Stimulated activated CD8-positive, alpha-beta memory T cell treated with anti-CD3 and anti-CD28 coated beads, Interleukin-4, amount 100 ng/mL, for 4 hours (primary cell): ENCODE measurements at places on chromosomes 12 and 14.

DNA sequence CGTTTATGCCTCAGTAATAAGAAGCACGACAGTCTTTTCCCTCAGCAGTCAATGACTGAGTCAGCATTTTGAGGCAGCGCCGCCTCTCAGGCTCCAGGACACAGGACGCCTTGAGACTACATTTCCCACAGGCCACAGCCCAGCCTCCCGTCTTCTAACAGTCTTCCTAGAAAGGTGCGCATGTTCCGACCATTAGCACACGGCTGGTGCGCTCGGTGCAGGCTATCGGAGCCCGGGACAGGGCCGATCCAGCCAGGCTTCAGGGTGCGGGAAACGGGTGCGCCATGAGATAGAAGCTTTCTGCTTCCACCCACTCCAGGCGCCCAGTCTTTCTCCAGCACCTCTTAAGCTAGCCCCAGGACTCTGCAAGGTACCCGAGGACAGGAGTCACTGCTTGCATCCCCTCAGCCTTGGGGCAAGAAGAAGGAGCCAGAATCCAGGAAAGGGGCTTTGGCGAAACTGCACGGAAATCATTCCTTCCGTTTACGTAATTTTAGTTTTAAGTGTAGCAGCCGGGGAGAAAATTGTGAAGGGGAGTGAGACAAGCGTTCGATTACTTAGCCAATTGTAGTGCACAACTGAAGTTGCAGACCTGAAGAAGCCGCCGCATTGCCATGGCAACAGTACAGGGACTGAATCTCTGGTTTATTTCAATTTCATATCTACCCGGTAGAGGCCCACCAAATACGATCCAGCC is 54.0 kb downstream of the ZNF641 start:
- DNase-seq = peak; percentile 16

GRCh38 chr14:61620130-61620946 is 75.0 kb upstream of the HIF1A start:
- no peak for DNase-seq

DNA sequence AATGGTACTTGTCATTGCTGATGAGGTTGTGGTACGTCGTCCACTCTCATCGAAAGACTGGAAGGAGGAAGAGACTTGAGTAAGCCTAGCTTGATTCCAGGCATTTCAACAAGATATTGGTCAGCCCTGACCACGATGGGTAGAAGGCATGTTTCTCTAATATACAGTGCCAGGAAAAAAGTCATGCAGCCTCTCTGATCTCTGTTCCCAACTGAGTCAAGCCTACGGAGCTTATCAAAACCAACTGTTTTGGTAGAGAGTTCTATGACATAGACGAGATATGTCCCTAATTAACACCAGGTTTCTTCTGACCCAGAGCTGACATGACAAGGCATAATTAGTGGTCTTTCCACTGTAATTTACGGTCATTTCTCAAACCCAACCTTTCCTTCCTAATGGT is 58.5 kb downstream of the NIN start:
- no peak for DNase-seq

GRCh38 chr12:117240081-117240755 is 49.9 kb upstream of the FBXO21 start:
- no peak for DNase-seq

GRCh38 chr12:97229004-97229403 is 233.6 kb upstream of the RMST start:
- DNase-seq = no peak

GRCh38 chr12:10196210-10196609 is 16.5 kb upstream of the GABARAPL1 start:
- no peak for DNase-seq

DNA sequence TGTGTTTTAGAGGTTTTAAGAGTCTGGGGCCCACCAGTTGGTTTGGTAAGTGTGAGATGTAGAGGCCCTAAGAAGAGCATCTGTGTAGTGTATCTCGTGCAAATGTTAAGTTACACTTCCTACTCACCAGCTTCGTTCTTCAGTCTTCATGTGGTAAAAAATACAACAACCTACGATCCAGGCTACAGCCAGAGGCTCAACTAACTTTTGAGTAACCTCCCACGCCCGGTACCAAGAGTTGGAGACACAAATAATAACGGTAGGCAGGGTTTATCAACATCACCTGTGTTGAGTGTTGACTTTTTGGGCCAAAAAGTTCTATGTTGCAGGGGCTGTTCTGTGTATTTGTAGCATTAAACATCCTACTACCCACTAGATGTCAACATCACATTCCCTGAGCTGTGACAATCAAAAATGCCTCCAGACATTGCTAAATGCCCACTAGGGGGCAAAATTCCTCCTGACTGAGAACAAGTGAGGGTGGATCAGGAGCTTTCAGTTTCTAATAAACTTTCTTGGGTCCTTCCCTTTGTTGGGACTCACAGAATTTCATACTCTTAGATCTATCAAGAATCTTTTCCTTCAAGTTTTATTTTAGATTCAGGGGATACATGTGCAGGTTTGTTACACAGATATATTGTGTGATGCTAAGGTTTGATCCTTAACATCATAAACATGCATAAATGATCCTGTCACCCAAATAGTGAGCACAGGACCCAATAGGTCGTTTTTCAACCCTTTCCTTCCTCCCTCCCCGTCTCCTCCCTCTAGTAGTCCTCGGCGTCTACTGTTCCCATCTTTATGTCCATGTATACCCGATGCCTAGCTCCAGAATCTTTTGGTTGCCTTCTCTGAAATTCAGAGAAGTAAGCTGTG is 94.7 kb downstream of the SLC2A13 start:
- no peak for DNase-seq

- DNase-seq = no peak
Measured at GRCh38 chr12:116672010-116672409, 65.9 kb downstream of the SPRING1 start.

- no peak for DNase-seq
Measured at GRCh38 chr14:37709419-37710195, 114.2 kb downstream of the TTC6 start.

- DNase-seq = no peak
Measured at GRCh38 chr14:95477411-95478269, 38.8 kb downstream of the SYNE3 start.

DNA sequence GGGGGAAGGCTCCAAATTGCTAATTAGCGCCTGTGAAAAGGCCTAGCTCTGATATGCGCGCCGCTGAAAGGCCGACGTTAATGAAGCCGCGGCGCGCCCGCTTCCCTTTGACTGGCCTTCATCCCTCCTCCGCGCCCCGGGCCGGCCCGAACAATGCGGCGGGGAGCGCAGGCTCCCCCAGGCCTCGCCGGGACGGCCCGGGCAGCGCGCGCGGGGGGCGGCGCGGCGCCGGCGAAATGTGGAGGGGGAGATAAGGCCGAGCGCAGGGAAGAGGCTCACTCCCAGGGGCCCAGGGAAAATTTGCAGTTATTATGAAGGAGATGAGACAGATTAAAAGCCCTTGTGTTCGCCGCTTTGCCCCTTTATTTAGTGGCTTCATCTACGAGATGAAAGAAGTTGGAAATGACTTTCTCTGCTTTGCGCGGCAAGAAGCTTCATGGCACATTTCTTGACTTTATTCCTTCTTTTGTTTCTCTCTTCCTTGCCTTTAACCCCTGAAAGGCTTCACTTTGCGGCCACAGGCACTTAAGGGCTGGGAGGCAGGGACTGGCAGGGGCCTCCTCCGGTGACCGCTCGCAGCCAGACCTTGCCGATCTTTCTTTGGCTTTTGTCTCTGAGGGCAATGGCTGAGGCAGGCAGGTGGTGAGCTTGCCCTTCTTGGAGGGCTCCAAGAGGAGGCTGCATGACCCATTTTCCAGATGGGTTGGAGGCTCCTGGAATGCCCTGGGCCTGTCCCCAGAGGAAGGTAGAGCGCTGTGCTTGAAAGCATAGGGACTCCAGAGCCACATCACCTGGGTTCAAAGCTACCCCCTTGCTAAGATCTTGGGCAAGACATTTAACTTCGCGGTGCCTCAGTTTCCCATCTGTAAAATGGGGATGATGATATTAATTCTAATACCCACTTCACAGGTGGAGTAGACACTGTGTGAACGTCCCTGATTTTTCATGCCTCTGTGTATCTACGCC is 12.7 kb upstream of the GPATCH2L start:
- DNase-seq = no peak

DNA sequence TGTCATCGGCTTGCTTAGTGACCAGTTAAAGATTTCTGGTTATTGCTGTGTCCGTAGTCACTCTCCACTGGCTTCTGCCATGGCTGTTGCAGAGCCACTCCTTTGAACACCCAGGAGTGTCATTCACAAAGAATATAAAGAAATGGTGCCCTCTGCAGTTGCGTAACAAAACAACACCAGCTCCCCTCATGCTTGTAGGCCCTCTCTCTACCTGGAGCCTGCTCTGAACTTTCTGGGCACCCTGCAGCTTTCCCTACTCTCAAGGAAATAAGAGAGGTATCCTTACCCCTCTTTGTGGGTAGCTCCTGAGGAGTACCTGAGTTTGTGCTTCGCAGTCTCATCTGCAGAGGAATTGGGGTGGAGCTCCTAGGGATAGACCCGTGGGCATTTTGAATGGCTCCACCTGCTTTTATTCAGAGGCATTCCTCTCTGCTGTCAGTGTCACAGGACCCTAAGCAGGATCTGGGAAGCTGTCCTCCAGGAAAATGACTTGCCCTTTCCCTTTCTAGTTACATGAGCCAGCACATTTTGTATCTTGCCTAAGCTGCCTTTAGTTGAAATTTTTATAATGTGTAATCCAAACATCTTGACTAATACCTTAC is 97.2 kb upstream of the TMEM260 start:
- no peak for DNase-seq

GRCh38 chr12:71438670-71439361 is 782 bp upstream of the LGR5 start:
- no peak for DNase-seq

DNA sequence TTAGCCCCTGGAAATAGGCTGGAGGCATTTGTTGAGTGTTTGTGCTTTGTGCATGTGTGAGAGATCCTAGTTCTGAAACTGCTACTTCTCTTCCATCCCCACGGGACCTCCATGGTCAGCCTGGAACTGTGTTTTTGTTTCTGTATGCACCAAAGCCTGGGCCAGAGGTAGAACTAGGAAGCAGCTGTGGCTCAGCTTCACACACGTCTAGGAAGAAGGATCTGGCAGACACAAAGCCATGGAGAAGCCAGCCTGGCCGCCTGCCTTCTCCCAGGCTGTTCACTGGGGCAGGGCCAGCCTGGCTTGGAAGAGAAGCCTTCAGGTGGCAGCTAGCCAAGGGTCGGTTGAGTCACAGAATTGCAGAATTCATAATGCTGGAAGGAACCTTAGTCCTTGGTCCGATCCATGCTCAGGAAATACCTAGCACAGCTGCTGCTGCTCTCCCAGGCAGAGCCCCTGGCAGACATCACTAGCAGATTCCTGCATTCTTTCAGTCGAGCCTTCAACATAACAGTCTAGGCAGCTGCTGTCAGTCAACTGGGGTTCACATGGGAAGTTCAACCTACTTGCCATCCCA is 27.0 kb downstream of the RIN3 start:
- DNase-seq = no peak

DNA sequence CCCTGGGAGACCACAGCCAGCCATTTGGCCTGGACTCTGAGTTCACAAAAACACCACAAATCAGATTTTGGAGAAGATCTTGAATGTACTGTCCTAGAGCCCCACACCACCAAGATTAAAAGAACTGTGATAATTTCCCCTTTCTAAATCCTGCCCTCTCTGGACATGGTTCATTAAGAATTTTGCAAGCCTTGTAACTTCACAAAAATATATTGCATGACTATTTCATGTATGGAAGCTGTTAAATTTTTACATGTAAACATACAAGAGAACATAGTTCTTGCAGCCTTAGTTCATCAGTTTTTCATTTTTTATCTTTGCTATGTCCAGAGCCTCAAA is 97.0 kb downstream of the SCARB1 start:
- DNase-seq = no peak

DNA sequence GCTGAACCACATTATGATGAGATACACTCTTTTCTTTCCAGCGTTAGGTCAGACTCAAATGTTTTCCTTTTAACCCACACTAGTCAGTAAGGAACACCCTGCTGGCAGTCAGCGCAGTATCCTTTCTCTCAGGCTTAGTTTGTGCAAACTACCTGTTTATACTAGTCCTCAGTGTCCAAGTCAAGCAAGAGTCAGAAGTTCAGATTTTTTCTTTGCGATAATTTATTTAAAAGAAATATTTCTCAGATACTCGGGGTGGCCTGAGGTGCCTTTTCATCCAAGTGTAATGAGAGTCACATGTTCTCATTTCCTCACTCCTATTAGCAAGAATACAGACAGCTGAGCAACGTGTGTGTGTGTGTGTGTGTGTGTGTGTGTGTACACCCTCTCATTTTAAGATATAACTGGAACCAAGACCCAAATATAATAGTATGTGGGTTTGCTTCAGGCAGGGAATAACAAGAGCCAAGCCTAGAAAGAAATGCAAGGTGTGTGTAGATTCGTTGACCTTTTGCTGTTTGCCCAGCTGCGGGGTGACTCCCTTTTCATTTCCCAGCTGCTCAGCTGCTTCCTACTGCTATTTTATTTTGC is 182.7 kb downstream of the KICS2 start:
- no peak for DNase-seq

DNA sequence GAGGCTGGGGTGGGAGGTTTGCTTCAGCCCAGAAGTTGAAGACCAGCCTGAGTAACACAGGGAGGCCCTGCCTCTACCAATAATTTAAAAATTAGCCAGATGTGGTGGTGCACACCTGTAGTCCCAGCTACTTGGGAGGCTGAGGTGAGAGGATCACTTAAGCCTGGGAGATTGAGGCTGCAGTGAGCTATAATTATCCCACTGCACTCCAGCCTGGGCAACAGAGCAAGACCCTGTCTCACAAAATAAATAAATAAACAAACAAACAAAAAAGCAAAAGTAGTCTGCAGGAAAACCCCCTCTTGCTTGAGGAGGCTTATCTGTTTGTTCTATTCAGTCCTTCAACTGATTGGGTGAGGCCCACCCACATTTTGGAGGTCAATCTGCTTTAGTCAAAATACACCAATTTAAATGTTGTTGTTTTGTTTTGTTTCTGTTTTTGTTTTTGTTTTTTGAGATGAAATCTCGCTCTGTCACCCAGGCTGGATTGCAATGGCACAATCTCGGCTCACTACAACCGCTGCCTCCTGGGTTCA is 24.9 kb upstream of the TXNRD1 start:
- no peak for DNase-seq

DNA sequence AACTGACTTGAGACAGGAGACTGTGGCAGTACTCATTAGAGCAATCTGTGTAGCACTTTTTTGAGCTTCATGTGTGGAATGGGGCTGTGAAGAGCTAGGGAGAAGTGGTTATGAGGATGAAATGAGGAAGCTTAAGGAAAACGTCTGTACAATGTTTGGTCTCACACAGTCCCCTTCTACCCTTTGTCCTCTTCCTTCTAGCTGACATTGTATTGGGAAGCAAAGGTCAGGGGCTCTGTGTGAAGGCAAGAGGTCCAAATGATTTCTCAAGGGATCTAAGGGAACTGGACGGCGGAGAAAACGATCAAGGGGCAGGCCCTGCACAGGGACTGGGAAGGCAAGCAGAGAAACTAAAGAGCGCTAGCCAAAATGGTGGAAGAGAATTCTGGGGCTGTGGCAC is 13.1 kb upstream of the CIPC start:
- no peak for DNase-seq

- DNase-seq = no peak
Measured at GRCh38 chr12:83317595-83317994, 630.9 kb downstream of the TMTC2 start.

DNA sequence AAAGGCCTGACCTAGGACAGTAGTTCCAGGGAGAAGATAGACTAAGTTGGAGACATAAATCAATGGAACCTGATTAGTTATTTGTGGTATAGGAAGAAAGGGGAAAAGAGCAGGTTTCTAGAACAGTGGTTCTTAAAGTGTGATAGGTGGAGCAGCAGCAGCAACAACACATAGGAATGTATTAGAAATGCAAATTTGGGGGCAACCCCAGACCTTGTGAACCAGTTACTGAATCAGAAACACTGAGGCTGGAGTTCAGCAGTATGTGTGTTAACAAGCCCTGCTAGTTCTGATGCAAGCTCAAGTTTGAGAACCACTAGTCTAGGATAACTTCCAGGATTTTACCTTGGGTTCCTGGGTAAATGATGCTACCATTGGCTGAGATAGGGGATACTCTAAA is 308.7 kb downstream of the EMP1 start:
- no peak for DNase-seq
